ENCODE measurements at places on chromosomes 1 and 21.
A peak's percentile ranks its signal among the peaks of the same experiment; 100 is the strongest.

GRCh38 chr1:182762536-182762935, 27.0 kb upstream of the NPL start:
- DNase-seq = no peak

GRCh38 chr1:208349694-208350330, 105.6 kb upstream of the PLXNA2 start:
- peak; percentile 14 for DNase-seq

DNA sequence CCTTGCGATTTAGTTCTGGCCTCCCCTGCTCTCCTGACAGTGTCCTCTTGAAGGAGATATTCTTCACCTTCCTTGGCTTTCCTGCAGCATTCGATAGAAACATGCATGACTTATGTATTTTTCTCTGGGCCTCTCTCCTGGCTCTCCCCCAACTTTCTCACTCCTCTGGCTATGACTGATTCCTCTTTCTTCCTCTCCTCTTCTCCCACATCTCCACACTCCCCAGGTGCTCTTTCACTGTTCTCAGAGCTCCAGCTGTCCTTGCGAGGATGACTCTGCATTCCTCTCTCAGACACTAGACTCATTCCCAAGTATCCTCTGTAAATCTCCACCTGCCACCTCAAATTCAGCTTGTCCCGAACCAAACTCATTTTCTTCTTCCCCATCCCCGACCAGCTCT, 18.0 kb downstream of the LRRC42 start:
- no peak for DNase-seq

DNA sequence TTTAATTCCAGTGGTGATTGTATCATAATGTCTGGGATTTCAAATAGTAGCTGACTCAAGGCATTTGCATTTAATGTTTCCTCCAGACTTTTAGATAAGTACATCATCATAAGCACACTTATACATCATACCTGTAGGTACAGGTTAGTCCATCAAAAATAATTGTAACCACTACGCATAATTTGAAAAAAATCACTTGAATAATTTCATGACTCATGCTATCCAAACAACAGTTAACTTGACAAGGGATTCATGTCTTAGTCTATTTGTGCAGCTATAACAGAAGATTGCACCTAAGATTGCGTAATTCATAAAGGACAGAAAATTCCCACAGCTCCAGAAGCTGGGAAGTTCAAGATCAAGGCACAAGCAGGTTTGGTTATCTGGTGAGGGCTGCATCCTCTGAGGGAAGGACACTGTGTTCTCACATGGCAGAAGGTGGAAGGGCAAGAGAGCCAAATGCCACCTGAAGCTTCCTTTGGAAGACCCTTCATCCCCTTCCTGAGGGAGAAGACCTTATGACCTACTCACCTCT, 801.7 kb upstream of the BRINP3 start:
- DNase-seq = no peak

DNA sequence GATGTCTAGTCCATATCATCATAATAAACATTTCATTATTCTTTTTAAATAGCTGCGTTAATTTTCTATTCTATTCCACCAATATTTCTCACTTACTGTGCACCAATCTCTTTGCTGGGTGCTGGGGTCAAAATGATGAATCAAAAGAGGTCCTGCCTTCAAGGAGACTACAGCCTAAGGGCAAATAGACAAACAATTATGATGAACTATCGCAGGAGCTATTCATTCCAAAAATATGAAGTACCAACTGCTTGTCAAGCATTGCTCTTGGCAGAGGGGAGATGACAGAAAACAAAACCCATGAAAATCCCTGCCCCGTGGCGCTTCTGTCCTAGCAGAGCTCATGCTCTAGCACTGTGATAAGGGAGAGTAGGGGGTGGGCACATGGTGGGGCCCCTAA, 28.8 kb upstream of the SLC26A9 start:
- no peak for DNase-seq

DNA sequence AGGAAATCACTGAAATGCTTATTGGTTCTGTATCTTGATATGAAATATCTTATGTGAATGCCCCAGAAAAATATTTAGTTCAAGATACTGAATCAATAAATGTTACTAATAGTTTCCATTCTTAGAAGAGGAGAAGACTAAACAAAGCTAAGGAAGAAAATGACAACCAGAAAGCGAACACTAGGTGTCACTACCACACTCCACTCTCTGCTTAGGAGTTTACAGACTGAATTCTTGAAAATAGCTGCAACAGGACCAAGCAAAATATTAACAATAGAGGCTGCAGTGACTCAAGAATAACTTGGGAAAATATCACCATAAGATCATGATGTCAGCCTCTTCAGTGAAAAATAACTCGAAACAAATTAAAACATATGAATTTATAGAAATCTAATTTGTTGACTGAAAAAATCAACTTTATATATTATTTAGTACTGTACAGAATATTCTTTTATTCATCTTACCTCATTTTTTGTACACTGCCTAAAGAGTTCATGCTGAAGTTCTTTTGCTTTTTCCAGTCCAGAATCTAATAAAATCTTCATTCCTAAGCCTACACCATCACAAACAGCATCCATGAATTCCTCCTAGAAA, 61.6 kb downstream of the KIF14 start:
- DNase-seq = peak; percentile 18

DNA sequence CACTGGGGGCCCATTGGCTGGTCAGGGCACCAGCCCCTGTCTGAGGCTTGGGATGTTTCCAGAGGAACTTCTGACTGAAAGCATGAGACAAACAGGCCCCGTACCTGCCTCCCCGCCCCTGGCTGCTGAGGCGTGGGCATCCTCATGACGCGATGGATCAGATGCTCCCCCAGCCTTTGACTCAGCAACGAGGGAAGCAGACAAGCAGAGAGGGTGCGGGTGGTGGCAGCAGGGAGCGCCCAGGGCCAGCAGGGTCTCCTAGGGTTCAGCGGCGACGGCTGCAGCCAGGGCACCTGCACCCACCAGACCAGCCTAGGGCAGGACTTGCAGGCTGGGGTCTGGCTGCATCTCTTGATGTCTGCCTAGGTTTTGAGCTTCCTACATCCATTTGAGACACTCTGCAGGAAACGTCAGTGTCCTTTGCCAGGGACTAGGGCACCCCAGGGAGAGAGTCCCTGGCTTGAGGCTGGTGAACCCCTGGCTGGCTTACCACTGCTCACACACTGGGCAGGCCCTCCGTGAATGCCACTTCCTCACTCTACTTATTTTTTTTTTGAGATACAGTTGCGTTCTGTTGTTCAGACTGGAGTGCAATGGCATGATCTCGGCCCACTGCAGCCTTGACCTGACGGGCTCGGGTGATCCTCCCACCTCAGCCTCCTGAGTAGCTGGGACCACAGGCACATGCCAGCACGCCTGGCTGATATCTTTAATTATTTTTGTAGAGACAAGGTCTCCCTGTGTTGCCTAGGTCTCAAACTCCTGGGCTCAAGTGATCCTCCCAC, 63.3 kb downstream of the DHRS3 start:
- no peak for DNase-seq

DNA sequence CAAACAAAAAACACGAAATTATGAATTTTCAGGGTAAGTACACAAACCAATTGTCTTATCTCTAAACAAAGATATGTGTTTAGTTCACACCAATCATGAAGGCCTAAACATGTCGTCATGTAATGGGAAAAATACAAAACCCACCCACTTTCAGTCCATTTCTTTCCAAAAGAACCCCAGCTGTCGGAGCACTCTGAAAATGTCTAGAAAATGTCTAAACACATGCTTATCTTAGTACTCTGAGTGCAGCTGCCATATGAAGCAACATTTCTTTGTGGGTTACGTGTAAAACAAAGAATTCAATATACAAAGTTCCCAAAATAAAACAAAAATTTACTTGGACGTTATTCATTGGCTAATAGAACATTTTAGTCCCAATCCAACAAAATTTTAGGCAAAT, 22.7 kb downstream of the SERBP1 start:
- DNase-seq = no peak

DNA sequence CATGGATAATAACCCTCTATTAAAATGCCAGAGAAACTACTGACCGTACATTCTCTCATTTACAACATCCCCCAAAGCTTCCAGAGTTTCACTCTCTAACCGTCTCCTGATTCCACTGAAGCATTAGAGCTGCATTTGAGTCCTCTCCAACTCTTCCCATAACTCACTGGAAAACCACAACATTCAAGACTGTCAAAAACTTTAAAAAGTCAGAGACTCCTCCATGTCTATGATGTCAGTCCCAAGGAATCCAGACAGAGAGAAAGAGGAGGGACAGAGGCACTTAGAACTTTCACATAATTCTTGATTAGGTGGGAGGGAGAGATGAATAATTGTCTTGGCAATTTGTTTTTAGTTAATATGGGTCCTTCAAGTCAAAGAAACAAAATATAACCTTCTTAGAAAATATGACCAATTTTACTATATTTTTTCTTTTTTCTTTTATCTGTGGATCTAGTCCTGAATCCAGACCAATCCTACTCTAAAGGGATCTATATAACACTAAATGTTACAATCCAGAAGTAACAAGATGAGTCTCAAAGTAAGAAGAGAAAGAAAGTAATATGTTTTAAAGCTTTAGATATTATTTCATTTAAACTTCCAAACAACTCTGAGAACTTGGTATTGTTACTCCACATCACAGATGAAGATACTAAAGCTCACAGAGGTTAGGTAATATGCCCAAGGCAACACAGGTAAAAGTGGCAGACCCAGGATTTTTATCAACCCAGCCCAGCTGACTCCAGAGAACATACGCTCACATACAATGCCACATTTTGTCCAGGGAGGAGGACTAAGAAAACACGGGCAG, 23.8 kb downstream of the OTUD7B start:
- no peak for DNase-seq

GRCh38 chr1:162136760-162137159, 67.3 kb downstream of the NOS1AP start:
- no peak for DNase-seq

GRCh38 chr1:36524359-36525062, 41.8 kb upstream of the CSF3R start:
- no peak for DNase-seq

GRCh38 chr1:116254776-116255175, 118.3 kb upstream of the ATP1A1 start:
- no peak for DNase-seq

Measured in cerebellum (tissue), 4 donors.